Stimulated activated CD4-positive, alpha-beta T cell treated with anti-CD3 and anti-CD28 coated beads, Interleukin-12 subunit alpha, Interleukin-12 subunit beta, amount 100 ng/mL, for 4 hours (primary cell): ENCODE measurements at places on chromosomes 2 and 18.

DNA sequence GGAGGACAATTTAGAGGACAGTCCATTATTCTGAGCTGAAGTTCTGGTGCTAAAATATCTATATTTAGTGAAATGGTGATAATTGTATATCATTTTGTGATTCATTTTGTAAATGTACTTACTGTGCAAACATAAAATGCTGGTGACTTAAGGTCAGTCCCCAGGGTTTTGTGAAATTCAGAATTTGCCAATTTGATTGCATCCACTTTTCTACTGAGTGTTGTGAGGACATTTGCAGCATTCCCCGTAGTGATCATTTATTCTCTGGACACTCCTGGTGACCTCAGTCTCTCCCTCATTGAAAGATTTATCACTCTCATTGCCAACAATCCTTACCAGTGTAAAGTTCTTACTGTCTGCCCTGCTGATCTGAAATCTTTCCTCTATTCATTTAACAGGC, 98.2 kb downstream of the SOCS6 start:
- DNase-seq, result no peak

DNA sequence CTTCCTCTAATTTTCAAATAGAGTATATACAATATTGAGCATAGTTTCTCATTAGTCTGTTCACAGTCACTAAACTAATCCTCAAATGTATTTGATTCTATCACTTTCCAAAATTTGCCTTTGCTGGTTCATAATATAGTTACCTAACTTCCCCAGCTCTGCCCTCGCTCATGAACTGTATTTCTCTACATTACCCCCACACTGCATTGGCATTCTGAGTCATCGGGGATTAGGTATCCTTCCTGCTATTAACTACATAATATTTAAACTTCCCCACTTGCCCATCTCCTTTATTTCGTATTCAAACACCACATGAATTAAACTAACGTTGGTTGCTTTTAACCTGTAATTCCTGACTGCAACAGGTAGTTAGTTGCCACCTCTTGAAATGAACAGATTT, 14.8 kb upstream of the CLASP1 start:
- DNase-seq, result no peak

DNA sequence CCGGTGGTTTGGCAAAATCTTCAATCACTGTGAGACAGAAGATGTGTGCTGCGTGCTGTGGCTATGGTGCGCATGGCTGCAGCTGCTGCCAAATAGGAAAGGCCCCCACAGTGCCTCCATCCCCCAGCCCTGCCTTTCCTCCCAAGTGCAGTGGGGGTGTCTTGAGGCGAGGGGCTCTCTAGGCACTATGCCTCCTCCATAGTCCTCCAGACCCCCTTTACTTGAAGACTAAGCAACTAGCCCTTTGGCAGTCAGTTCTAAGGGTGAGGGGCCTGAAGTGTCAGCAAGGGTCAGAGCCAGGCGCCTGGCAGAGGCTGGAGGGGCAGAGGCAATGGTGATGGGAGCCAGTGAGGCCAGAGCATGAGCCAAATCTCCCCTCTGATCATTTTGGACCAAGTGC, 13.6 kb upstream of the TMEM185B start:
- DNase-seq, result no peak

GRCh38 chr2:16411788-16412187, 253.8 kb downstream of the CYRIA start:
- no peak for DNase-seq

DNA sequence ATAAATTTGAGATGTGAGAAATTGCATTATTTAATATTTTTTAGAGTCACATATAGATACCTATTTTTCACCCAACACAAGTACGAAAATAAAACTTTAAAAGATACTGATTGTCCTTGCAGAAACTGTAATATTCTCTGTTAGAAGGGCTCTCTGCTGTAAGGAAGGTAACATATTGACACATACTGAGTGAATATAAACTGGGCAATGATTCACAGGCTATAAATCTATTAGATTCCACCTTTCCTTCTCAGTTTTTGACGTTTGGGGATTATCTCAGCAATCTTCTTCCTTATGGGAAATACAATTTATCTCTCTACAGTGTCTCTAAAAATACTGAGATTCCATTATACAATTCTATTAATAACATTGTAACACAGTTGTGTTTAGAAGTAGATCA, 229.1 kb upstream of the MAP2 start:
- DNase-seq, result no peak

- no peak for DNase-seq
Measured at GRCh38 chr18:6629635-6630140, 99.8 kb upstream of the ARHGAP28 start.

DNA sequence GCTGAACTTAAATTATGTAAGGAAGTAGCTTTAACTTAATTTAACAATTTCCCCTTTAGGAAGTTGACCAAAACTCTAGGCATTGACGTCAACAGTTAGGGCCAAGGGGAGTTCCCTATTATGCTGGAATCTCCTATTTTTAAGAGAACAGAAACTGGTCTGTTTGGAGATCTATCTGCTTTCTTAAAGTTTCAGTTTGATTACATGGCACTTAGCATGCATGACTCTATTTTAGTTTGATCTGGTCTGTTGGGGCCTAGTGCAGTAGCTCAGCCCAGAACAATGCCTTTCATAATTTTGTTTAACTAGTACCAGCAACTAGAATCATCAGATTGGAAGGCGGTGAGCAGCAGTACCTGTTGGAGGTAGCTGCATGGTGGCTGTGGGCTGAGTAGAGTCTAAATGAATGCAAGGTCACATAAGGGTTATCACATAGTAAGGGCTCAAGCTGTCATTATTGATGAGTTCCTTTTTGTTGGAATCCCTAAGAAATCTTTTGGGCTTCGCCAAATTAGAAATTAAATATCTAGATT, 60.5 kb upstream of the ZNG1B start:
- DNase-seq, result no peak

DNA sequence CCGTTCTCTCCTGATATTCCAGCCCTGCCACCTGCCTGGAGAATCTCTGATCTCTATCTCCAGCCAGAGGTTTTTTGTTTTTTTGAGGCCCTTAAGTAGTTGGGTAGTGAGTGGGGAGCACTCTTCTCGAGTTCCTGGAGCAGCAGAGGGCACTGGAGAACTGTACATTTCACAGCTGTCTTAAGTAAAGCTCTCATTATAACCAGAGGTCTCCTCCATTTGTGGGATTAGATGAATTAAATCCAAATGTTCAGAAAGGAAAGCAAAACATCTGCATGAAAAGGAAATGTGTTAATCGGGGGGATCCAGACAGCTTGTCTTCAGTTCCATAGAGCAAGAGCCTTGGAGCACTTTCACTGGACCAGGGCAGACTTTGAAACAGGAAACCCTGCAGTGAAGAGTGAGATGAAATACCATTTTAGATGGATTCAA, 32.8 kb downstream of the AOX1 start:
- no peak for DNase-seq

- DNase-seq, result no peak
Measured at GRCh38 chr2:43227830-43228281, 1.4 kb upstream of the ZFP36L2 start.

DNA sequence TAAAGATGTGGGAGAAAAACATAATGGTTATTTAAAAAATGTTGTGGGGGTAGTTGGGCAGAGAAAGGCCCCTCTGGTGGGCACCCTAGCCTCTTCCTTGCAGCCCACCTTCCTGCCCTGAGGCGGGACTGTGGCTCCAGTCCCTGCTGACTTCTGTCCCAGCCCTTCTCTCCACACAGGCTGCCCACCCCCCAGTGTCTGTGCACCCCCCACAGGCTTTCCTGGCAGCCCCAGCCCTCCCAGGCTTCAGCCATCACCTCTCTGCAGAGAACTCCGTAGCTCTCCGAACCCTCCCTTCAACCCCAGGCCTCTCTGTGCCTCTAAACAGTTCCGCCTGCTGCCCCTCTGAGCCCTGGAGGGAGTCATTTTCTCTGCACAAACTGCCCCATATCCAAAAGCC, 75.4 kb downstream of the DYSF start:
- no peak for DNase-seq

DNA sequence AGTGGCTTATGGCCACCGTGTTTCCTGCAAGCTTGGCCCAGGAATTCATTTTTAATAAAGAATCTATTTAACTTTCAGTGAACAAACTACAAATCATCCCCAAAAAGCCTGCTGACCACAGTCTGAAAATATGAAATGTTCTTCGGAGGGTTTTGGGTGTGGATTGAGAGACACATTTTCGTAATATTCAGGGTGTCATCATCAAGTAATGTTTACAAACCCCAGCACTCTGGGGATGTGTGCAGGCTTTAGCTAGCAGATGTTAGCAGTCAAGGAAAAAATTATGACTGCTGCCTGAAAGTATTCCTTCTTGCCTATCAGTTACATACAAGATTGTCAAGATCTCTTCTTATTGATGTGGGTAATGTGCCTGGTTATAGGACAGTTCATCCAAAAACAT, 143.9 kb upstream of the FN1 start:
- DNase-seq, result no peak

DNA sequence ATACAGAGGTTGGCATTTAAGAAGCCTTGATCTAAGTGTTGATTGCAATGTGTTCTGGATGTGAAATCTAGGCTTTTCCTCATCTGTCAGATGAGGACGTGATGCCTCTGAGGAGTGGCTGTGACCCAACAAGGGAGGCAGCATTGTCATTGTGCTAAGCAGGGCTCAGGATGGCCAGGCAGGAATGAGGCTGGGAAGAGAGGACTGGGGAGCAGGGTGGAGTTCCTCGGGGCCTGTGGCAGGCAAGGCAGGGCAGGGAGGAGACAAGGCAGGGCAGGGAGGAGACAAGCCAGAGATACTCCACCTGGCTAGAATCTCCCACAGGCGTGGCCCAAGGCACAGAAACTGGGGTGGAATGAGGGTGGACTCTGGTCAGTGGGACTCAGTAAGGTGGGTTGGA, 116.6 kb downstream of the RPIA start:
- DNase-seq, result no peak

GRCh38 chr2:46569766-46570165, 90.4 kb downstream of the TMEM247 start:
- DNase-seq, result no peak

DNA sequence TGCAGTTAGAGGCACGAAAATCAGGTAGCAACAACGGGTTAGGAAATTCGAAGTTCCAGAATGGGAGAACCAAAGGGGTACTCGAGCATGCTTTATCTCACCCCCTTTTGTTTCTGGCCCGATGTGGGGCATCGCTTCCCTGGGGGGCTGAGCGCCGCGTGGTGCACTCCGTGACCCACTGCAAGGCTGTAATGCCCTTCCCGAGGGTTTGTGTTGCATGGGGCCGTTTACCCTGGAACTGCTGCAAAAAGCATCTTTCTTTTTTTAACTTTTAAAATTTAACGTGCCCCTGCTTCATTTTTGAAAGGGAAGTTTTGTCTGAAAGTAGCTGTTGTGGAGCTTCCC, 4.8 kb downstream of the GDF7 start:
- DNase-seq, result no peak

- DNase-seq, result no peak
Measured at GRCh38 chr18:77487951-77488740, 238.5 kb downstream of the GALR1 start.

GRCh38 chr2:121189011-121189410, 96.0 kb downstream of the TFCP2L1 start:
- no peak for DNase-seq

- no peak for DNase-seq
Measured at GRCh38 chr18:27404855-27405254, 219.7 kb upstream of the CHST9 start.

DNA sequence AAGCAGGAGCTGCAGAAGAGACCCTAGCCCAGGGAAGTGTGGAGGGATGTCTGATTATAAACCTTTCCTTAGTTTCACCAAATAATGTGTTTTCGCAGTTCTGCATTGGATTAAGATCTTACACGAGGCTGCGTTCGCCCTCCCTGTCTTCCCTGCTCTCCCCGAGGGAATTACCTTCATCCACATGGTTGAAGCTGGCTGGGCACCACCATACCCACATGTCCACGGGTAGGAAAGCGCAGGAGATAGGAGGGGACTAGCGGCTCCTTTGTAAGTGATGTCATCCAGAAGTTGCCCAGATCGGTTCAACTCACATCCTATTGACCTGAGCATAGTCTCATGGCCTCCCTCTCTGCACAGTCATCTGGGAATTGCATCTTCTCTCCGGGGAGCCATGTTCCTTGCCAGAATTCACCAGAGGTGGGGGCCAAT, 1.1 kb downstream of the TTL start:
- no peak for DNase-seq

DNA sequence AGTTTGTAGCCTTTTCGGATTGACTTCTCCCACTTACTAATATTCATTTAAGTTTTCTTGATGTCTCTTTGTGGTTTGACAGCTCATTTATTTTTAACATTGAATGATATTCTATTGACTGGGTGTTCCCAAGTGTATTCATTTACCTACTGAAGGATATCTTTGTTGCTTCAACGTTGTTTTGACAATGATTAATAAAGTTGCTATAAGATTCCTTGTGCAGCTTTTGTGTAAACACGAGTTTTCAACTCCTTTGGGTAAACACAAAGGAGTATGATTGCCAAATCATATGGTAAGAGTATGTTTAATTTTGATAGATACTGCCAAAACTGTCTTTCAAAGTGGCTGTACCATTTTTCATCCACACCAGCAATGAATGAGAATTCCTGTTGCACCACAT, 1200.9 kb downstream of the DSC3 start:
- DNase-seq, result no peak

DNA sequence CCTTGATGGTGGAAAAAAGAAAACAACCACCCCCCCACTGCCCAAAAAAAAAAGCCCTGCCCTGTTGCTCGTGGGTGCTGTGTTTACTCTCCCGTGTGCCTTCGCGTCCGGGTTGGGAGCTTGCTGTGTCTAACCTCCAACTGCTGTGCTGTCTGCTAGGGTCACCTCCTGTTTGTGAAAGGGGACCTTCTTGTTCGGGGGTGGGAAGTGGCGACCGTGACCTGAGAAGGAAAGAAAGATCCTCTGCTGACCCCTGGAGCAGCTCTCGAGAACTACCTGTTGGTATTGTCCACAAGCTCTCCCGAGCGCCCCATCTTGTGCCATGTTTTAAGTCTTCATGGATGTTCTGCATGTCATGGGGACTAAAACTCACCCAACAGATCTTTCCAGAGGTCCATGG, 28.0 kb downstream of the MAL start:
- no peak for DNase-seq

DNA sequence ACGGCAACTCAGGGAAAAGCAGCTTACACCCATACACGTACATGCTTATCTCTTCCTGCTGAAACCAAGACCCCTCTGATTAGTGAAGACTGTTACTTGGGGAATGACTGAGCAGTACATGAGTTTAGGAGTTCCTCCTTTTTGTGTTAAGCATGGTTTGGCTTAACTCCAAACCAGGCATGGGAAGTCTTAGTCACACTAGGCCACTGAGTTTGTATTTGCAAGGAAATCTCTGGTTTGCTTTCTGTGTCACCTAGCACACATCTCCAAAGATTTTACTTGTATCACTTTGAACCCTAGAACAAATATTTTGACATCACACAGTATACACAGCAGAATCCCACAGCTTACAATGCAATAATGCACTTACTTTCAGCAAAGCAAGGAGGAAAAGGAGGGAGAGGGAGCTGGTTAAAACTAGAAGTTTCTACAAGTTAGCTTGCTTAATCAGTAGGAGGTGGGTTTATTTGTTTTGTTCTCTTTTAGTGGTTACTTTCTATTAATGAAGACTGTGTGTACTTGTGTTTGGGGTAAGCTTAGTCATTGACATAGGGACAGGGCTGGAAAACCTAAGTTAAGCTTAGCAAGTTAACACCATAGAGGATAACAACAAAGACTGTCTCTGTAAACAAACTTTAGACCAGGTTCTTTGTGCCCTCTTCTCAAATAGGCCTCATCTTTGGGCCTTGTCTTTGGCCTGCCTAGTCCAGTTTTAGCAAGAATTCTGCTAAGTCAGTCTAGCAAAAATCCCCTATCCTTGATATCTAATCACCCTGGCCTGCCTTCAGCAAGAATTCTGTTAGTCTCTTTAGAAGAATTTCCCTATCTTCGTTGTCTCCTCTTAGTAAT, 219.4 kb downstream of the MREG start:
- peak; percentile 2 for DNase-seq

GRCh38 chr2:205481861-205482260, 200.4 kb upstream of the NRP2 start:
- DNase-seq, result no peak
